IPS DF 19.7 (cell line): ENCODE measurements at places on chromosomes 2 and 18.
A peak's percentile ranks its signal among the peaks of the same experiment; 100 is the strongest.

DNA sequence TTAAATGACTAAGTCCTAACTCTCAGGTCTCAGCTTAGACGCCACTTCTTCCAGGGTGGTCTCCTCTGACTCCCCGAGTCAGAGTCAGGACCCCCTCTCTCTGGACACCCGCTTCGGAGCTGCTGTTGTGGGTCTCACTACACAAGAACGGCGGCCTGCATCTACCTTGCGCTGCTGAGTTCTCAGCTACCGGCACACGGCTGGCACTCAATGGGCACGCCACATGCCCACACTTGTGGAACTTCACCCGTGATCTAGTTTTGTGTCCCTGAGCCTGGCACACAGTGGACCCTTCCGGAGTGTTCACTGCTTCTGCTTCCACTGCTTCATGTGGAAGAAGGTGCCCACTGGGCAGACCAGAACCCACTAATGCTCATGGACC is 58.3 kb upstream of the ID2 start:
- no peak for DNase-seq

GRCh38 chr18:2824865-2825264 is 21.9 kb upstream of the EMILIN2 start:
- DNase-seq, result no peak

DNA sequence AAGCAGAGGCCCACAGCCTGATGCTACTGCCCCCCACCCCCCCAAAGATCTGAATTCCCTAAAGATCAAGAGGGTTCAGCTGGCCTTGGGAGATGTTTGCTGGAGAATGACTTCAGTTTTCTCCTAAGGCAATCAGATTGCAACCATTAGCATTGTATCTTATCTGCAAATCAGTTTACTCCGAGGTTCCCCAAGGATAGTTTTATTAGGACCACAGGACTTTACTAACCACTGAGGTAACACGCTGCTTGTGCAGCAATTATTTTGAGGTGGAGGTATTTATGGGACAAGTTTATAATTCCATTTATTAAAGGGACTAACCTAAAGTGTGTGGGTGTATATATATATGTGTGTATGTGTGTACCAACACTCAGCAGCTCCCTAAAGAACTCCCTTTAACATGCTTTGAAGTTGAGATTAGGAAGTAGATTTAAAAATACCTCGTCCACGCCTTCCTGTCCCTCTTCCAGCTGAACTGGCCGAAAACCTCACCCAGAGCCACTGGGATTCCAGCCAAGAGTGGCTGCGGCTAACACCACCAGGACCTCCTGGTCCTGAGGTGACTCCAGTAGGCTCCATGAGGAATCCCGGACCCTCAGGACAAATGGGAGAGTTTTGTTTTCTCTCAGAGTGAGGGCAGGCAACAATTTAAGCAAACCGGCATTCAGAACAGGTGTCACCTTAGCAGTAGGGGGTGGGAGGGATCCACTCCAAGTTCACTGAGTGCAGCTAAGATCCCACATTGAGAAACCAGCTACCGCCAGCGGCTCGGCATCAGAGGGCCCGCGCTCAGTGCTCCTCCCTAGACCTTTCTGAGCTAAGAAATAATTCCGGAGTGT is 3.0 kb upstream of the DLX1 start:
- DNase-seq, result no peak

GRCh38 chr18:66571845-66572244 is 32.0 kb downstream of the CDH19 start:
- DNase-seq, result no peak

DNA sequence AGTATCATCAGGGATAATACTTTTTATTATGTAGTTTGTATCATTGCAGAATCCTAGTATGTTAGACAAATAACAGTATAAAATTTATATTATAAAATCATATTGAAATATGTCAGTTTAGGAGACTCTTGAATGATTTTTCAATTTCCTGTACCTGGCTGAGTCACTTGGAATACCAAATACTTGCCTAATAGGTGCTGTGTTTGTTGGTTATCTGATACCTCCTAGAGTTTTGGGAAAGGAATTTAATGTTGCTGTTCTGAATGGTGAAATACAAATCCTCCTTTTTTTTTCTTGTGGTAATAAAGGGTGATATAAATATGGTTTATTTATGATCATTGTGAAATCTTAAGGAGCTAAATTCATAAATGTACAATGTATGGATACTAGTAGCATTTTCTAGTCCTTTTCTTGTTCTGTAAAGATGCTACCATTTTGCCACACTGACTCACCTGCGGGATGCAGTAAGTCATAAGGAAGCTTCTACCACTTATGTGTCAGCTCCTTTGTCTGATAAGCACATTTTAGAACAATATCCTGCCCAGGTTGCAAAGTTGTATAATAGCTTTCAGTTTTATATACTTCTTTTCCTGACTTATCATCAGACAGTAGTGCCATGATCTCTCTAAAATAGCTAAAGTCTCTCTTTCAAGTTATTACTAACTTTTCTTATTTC is 465.5 kb downstream of the XIRP2 start:
- no peak for DNase-seq

DNA sequence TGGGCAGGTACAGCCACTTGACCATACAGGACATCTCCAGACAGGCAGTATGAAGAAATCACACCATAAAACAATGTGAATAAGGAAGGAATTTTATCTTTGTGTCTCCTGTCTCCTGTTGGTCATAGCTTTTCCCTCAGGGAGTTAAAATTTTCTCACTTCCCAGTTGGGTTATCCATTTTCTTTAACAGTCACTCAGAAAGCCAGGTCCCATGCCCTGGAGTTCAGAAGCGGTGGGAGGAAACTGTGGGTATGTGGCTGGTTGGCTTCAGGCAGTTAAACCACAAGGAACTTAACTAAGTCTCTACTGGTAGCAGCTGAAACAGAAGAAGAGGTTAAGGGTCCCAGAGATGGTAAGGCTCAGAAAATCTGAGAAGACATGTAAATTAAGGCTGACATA is 6.5 kb upstream of the SMAD2 start:
- no peak for DNase-seq

DNA sequence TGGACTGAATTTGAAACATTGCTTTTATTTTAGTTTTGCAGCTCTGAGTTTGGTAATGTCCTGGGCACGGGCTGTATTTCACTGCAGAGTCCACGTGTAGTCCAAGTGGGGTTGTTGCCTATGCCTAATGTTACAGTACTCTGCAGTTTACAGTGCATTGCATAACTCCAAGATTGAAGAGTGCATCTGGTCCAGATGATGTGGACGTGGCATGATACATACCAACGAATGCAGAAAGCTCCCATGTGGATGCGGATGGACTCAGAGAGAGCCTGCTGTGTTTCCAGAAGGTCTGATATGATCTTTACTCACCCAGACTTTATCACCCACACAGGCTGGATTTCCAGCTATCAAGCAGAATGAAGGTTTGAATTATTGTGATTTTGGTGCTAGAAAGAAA is 44.4 kb upstream of the CCDC68 start:
- DNase-seq, result no peak

DNA sequence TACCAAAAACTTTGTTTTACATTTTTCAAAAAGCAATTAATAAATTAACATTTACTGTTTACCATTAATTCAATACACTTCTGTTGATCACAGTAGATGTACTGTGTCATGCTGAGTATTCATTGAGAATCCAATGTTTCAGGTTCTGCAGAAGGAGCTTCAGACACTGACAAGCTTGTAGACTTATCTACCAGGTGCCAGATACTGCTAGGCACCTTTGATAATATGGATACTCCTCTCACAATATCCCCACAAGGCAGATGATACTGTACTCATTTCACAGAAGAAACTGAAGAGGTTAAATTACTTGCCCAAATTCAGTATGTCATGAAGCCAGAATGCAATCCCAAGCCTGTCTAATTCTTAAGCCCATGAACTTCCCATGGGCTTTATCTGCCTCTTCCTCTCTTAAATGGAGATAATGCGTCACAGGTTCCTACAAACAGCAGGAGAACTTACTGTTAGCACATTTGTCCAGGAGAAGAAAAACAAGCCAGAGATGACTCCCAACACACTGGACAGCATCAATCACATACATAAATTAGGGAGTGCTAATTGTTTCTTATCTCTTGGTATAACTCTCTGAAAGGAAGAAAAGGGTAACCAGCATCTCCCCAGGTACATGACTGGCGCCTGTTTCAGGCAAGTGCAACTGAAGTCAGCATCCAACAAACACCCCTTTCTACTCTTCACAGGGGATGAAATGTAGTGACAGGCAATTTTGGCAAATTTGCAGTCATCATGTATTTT is 27.4 kb downstream of the ITSN2 start:
- DNase-seq, result no peak

- DNase-seq, result no peak
These were observed 77.1 kb downstream of the SMAD4 start for GRCh38 chr18:51107082-51107481.

GRCh38 chr2:240200230-240201051 is 60.0 kb upstream of the OTOS start:
- no peak for DNase-seq

GRCh38 chr2:15875969-15876705 is 64.2 kb upstream of the MYCN start:
- DNase-seq, result no peak

GRCh38 chr18:63788447-63789096 is 13.4 kb downstream of the SERPINB7 start:
- DNase-seq, result no peak

- peak; percentile 28 for DNase-seq
These were observed 260.8 kb downstream of the RDH14 start for GRCh38 chr2:18299423-18300212.

GRCh38 chr18:37869051-37869450 is 303.5 kb upstream of the CELF4 start:
- no peak for DNase-seq

- no peak for DNase-seq
These were observed 495.7 kb downstream of the TSN start for GRCh38 chr2:122251158-122251557.

DNA sequence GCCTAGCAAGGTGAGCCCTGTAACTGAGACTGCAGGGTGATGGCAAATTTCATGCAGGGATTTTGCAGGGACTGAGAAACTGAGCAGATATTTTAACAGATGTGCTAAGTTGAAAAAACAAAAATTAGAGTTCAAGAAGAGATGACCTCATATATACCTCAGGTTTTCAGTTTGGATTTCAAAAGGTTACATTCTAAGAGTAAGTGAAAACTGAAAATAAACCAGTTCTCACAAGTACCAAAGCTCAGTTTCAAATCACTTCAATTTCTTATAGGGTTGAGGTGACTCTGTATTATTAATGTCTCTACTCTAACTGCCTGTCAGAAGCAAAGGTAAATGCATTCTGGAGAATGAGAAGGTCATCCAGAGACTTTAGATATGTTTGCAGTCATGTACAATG is 237.4 kb upstream of the VRK2 start:
- no peak for DNase-seq

DNA sequence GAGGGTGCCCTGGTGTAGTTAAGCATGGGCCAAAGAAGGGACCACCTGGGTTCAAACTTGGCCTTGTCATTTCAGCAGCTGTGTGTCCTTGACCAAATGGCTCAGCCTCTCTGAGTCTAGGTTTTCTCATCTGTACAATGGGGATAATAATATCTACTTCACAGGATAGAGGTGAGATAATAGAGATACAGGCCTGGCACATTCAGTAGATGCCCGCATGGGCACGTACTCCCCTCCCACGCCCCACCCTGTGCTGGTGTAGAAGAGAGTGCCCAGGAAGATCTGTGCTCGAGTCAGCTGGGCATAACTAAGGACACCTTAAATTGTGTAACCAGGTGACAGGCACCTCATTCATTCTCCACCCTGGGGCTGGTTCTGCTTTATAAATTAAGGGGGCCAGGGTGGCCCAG is 8.4 kb upstream of the TMEM185B start:
- DNase-seq, result no peak

- no peak for DNase-seq
These were observed 53.7 kb downstream of the THUMPD2 start for GRCh38 chr2:39725401-39725800.

DNA sequence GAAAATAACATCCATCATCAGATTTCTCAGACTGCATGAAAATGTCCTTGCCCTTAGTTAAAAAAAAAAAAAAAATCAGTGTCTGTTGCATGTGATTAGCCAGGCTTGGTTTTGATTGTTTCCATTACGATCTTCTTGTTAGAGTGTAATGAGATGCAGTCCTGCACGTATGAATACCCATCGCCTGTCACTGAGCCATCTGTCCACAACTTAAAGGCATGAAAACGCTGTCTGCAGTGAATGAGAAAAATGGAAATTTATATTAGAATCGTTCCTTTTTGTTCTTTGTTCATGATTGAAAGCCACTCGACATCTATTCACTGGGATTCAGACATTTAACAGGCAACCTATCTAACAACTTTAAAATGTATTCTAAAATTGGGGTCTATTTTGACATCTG is 521.7 kb upstream of the SPHKAP start:
- DNase-seq, result no peak
